ENCODE measurements at places on chromosomes 1 and 21.

DNA sequence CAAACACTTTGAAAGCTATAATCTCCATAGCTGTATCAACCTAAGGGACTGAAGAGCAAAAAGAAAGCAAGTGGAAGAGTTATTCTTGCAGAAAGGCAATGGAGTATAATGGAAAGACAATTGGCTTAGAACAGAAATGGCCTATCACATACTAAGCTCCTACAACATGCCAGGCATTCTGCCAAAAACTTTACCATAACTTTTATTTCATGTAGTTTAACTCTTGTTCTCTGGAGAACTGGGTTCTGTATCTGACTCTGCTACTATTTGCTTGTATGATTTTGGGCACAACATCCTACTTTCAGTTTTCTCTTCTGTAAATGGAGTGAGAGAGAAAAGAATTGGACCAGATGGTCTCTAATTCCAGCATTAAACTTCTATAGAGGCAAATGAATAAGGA lies 449.1 kb downstream of the GPATCH2 start:
- DNase-seq, result no peak

DNA sequence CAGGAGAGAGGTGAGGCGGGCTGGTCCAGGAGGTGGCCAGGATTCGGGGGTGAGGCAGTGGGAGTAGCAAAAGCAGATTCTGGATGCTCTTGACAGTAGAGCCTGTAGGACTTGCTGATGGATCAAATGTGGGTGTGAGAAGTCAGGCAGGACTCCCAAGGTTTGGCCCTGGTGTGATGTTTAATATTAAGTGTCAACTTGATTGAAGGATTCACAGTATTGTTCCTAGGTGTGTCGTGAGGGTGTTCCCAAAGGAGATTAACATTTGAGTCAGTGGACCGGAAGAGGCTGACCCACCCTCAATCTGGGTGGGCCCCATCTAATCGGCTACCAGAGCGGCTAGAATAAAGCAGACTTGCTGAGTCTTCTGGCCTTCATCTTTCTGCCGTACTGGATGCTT lies 6.8 kb upstream of the RAB4A start:
- no peak for DNase-seq

DNA sequence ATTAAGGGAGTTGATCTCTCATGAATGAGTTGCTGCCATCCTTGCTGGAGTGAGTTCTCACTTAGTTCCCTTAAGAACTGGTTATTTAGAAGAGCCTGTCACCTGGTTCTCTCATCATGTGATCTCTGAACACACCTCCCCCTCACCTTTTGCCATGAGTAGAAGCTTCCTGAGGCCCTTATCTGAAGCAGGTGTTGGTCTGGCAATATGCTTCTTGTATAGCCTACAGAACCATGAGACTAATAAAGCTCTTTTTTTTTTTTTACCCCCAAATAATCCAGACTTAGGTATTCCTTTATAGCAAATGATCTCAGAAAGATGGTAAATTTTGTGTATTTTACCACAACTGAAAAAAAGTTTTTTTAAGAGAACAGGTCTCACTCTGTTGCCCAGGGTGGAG lies 158.0 kb downstream of the EIF4G3 start:
- no peak for DNase-seq

GRCh38 chr1:58648842-58649241 lies 51.0 kb downstream of the MYSM1 start:
- no peak for DNase-seq

GRCh38 chr21:40846103-40846502 lies 855 bp downstream of the DSCAM start:
- no peak for DNase-seq

DNA sequence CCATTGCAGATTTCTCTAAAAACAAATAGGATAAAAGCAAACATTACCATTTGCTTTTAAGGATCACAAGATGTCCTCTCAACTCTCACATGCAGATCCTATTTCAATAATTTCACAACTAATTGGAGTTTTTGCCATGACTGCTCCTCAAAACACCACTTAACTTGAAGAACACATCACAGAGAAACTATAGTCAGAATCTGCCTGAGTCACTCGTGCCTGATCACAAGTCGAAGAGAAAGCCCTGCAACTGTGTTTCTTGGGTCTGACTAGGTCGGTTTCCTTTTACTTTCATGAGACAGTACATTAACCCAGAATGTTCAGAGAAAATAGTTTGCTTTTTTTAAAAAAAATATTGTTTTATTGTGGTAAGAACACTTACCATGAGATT lies 46.3 kb upstream of the SMYD2 start:
- DNase-seq, result no peak

- no peak for DNase-seq
Measured at GRCh38 chr1:232891071-232891470, 59.3 kb upstream of the NTPCR start.

- peak; percentile 31 for DNase-seq
Measured at GRCh38 chr1:24849672-24850295, 80.3 kb downstream of the RUNX3 start.

DNA sequence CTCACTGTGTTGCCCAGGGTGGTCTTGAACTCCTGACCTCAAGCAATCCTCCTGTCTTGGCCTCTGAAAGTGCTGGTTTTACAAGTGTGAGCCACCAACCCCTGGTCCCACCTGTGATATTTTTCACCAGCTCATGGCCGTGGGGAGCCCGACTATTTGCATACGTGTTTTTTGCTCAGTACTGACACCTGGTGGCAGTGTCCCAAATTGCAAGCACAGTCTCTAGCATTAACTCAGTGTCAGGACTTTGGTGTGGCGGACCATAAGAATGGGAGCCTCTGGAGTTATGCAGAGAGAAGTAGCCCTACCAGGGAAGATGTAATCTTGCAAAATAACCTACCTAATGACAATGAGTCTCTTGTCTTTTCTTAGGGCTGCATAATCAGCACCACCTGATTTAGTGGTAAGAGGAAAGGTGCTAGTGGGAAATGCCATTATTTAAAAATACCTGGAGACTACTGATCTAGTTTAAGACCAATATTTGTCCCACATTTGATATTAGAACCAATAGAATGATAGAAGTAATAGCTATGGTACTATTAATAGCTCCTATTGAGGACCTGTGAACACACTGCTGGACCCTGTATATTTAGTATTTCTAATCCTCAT lies 305.4 kb downstream of the DISC1 start:
- DNase-seq, result peak; percentile 37

DNA sequence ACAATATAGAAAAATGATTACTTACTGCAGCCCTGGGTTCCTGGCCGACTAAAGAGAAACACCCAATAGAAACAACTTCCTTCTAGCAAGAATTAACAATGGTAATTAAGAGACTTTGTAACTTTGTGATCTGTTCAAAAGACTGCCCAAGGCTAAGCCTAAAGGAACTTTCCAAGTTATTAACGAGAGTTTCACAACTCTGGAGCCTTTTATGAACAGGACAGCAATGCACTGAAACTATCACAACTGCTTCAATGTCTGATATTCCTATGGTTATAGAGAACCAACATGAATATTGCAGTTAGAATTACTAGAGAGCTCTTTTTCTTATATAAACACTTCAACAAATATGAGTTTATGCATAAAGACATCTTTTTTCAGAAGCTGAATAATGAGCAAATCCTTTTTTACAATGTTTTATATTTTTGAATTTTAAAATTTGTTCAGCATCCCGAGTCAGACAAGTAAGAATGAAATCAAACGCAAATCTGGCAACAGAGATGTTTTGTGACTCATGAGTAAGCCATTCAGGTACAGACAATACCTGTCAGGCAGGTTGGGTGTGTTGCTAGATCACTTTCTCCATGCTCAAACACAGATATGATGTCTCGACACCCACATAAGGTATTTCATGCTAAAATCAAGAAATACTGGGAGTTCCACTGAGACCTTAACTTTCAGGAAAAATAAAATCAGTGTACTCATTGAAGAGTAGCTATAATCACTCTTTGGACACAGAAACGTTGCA lies 22.2 kb upstream of the KCNJ15 start:
- no peak for DNase-seq

All from CD4-positive, alpha-beta T cell treated with Interleukin-10 for 1 hour (primary cell).